ENCODE measurements at places on chromosomes 1 and 21.

DNA sequence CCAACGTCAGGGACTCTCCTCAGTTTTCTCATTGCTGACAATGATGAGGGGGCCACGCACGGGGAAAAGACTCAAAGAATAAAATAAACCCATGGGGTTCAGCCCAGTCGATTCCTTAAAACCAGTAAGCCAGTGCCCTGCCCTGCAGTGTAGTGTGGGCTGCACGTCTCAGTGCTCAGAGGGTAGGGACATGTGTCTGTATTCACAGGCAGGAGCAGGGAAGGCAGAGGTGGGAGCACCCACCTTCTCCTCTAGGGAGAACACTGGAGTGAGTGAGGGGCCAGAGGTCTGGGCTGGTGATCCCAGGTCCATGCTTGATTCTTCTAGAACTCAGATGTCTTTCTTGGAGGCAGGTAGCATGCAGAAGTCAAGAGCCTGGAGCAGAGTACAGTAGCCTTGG is 303.6 kb downstream of the MATN1 start:
- no peak overlapping the region for H3K4me3 ChIP-seq
- H3K4me1 ChIP-seq: no peaks in the 10 kb centered on the region
- H3K27me3 ChIP-seq: no peaks in the 10 kb centered on the region
- H3K27ac ChIP-seq: no peak overlapping the region

DNA sequence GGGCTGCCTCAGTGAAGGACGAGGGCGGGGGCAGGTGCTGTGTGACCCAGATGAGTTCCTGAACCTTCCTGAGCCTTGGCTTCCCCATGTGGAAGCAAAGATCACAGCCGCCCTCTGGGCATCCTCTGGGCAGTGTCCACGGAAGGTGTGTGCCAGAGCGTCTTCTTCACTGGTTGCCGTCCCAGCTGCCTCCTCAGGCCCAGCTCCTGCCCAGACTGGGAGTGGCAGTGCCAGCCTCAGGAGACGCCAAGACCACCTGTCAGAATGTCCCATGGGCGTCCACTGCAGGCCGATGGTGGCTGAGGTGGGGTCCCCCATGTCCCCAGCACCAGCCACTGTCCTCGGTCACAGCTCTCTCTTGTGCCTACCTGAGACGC is 10.2 kb downstream of the ARHGEF16 start:
- H3K36me3 ChIP-seq: no peaks in the 10 kb centered on the region
- no peak for DNase-seq
- no peaks in the 10 kb centered on the region for H3K27me3 ChIP-seq
- no peak overlapping the region for H3K4me3 ChIP-seq
- no peaks in the 10 kb centered on the region for H3K4me1 ChIP-seq

DNA sequence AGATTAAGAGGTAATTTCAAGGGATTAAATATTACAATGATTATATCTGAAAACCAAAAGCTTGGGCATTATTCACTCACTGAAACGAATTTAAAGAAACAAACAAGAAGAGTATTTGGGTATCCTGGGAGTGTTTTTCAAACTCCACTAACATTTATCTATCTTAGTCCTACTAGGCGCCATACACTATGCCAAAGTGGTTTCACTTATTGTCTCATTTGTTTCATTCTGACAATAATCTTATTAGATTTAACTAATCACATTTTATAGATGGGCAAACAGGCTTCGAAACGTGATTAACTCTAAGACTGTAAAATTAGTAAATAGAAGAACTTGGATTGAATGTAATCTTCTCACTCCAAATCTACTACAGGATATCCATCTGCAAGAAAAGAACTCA is 25.4 kb downstream of the ASH1L start:
- no peak for DNase-seq
- no peaks in the 10 kb centered on the region for H3K27me3 ChIP-seq
- H3K36me3 ChIP-seq: no peaks in the 10 kb centered on the region
- peaks cover 42% of the 10 kb centered on the region for H3K4me1 ChIP-seq
- H3K27ac ChIP-seq: peak overlapping the region; percentile 66

GRCh38 chr1:34529935-34530859 is 224.7 kb upstream of the GJB5 start:
- H3K27ac ChIP-seq: no peak overlapping the region
- H3K4me3 ChIP-seq: no peak overlapping the region
- H3K27me3 ChIP-seq: no peaks in the 10 kb centered on the region

GRCh38 chr1:162632698-162633080 is 425 bp downstream of the DDR2 start:
- peak overlapping the region; percentile 32 for H3K4me3 ChIP-seq
- H3K4me1 ChIP-seq: peaks cover 18% of the 10 kb centered on the region
- H3K36me3 ChIP-seq: no peaks in the 10 kb centered on the region
- DNase-seq: no peak

Measured in adrenal gland (tissue), 19 donors.